NCI-H1092 treated with DMSO at 0.1 percent for 48 hours (cell line): ENCODE measurements at places on chromosomes 7 and 10.

- no peak for DNase-seq
These were observed 96.4 kb upstream of the MDFIC start for GRCh38 chr7:114825423-114825951.

DNA sequence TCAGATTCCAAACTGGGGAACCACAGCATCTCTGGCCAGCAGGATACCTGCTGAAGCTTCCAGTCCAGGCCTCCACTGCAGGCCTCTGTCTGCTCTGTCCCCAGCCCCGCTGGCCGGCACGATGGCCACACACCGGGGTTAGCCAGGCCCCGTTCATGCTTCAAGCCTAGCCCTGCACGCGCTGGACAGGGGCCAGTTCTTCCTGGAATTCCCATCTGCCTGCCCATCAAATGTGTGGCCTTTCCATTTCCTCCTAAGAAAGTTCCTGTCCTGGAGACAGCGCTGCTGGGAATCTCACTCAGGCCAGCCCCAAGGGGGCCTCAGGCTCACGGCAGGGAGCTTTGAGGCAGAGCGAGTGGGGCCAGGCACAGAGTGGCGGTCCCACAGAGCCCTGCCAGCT lies 18.0 kb downstream of the SH2B2 start:
- DNase-seq: no peak

GRCh38 chr7:3042861-3043489 lies 692 bp downstream of the CARD11 start:
- DNase-seq: no peak

DNA sequence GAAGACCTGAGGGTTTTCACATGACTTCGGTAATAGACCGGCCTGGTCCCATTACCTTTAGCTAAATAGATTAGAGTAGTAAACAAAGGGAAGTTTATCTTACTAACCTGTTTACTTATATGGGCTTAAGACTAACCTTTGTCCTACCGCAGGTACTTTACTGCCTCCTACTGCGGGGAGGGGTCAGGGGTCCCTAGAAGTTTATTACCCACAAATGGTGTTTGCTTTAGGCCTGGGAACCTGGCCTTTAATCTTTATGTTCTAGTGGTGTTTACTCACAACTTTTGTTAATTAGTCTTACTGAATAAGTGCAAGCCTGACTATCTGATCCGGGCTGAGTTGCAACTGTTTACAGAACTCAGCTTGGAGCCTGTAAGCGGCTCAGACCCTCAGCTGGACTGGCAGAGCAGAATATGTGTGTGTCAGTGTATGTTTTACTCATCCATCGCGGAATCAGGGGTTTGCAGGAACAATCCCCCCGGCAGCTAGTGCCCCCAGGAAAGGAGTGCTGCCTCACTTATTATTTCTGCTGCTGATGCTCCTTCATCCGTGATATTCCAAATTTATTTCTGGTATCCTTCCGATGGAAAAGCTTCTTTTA lies 578.9 kb upstream of the SEMA3D start:
- DNase-seq: no peak

DNA sequence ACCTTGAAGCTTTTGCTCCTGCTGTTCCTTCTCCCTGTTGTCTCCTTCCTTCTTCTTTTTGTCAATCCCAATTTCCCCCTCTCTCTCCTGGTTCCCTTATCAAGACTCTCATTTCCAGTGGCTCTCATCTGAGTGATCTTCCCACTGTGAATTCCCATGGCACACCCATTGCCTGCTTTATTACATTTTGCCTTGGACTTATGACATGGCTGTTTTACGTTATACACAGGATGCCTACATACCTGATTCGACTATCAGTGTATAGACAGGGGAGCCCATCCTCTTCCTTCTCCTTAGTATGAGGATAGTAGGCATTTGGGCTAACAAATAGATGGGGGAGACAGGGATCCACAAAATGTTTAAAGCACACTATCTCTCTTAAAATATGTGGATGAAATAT lies 39.9 kb upstream of the EFCAB10 start:
- DNase-seq: no peak

GRCh38 chr7:6268907-6269306 lies 3.5 kb downstream of the CYTH3 start:
- DNase-seq: no peak

- no peak for DNase-seq
These were observed 289.0 kb downstream of the TWIST1 start for GRCh38 chr7:18828260-18828993.

GRCh38 chr7:128396357-128396756 lies 13.4 kb downstream of the IMPDH1 start:
- DNase-seq: no peak
